Gastrocnemius medialis (tissue), 4 donors: ENCODE measurements at places on chromosomes 6 and 20. TPM values are rescaled to one million over a fixed set of nuclear protein-coding genes. Genes with fewer than 3 reads are reported as not detected.

NKX2-2 gene
- not detected for total RNA-seq

TUBB1 gene
- not detected for total RNA-seq

VGLL2 gene
- 4.9 TPM for total RNA-seq

XKR7 gene
- total RNA-seq, result not detected

NMBR gene
- total RNA-seq, result 0.23 TPM

PRKN gene
- 13.2 TPM for total RNA-seq

TCEA2 gene
- total RNA-seq, result 21.0 TPM

TFAP2A gene
- not detected for total RNA-seq

NNAT gene
- 1.2 TPM for total RNA-seq

TCP11 gene
- total RNA-seq, result not detected
